Stimulated activated CD4-positive, alpha-beta T cell treated with anti-CD3 and anti-CD28 coated beads, Interleukin-2, amount 100 ng/mL, for 4 hours (primary cell): ENCODE measurements at places on chromosomes 2 and 18.

- no peak for DNase-seq
Measured at GRCh38 chr2:3535794-3536681, 16.7 kb upstream of the ADI1 start.

DNA sequence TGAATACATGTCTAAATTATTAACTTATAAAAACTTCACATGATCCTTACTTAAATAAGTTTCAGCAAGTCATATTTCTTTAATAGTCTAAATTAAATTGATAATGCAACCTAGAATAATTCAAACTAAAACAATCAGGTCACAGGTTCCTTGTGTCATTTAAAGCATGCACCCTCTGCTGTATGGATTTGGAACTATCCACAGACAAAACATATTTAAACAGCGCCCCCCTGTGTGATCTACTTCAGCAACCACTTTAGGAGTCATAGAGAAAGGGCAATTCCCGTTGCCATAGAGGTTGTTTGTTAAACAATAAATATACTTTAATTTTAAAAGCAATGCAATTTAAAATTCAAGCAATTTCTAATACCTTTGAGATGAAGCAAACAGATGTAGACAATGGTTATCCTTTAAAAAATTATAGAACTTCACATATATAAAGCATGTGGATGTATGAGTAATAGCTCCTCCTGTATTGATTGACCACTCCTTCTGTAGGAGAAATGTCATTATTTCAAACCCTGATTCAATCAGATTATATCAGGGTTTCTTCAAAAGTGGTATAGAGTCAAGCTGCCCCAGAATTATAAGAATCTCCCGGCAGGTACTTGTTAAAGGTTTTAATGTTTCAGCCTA lies 21.2 kb downstream of the GRB14 start:
- no peak for DNase-seq

GRCh38 chr18:74063023-74063422 lies 84.6 kb downstream of the FBXO15 start:
- DNase-seq = no peak

GRCh38 chr2:183070942-183071844 lies 7.4 kb upstream of the DUSP19 start:
- no peak for DNase-seq

DNA sequence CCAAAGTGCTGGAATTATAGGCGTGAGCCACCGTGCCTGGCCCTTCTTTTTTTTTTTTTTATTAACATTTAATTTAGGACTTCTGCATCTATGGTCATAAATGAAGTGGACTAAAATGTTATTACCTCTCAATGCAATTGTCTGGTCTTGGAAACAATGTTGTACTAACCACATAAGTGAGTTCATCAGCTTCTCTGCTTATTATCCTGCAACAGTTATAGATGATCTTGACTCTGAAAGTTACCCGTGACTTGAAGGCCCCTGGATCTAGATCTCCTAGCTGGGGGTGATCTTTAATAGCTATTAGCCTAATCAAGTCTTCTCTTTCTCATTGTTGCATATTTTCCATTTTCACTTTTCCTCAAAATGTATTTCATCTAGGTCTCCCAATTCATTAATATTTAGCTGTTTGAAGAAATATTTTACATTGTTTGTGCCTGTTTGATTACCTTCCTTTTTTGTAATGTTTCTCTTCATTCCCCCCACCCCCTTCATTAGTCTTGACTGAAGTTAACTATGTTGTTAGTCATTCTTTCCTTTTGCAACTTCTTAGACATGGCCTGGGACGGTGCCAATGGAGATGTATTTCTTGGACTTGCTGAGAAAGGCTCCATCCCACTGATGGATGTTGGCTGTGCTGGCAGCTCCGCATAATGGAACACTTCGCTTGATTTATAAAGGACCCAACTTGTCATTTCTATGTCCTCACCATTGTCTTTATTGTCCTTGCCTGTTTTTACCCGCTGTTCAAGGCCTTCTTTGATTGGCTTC lies 141.6 kb upstream of the RIOK3 start:
- no peak for DNase-seq

DNA sequence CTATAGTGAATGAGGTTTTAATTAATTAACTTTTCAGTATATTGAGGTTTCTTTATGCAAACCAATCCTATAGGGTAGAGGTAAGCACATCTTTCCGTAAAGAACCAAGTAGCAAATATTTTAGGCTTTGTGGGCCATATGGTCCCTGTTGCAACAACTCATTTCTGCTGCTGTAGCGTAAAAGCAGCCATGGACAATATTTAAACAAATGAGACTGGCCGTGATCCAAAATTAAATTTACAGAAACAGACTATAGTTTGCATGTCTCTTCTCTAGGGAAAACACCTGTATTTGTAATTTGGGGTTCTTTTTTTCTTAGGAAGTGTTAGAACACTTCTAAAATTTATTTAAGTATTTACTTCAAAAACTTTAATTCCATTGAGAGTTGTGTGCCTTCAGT lies 104.3 kb downstream of the KYNU start:
- no peak for DNase-seq
